CD8-positive, alpha-beta T cell (primary cell): ENCODE measurements at places on chromosomes 5 and 9. TPM values are rescaled to one million over a fixed set of nuclear protein-coding genes. Genes with fewer than 3 reads are reported as not detected.
A peak's percentile ranks its signal among the peaks of the same experiment; 100 is the strongest.

- DNase-seq, result no peak
These were observed 2.8 kb upstream of the ADAMTS12 start for GRCh38 chr5:33894566-33894965.

DNA sequence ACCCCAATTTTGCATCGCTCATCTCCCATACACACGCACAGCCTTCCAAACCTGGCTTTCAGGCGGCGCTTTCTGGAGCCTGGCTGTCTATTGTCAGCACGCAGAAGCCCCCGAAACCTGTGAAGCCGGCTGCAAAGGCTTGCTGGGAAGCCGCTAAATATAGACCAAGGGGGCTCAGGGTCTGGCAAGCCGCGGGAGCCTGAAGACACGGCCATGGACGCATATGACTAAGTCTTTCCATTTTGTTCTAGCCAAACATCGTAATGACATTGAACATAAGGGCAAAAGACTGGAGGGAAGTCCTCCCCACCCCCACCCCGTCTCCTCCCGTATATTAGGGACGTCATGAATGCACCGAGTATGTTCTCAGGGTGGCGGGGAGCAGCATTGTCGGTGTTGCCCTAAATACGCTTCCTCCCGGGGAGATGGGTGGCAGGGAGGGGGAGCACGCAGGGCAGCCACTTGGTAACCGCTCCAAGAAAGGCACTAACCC is 1.1 kb downstream of the CTNND2 start:
- DNase-seq, result peak; percentile 7

DNA sequence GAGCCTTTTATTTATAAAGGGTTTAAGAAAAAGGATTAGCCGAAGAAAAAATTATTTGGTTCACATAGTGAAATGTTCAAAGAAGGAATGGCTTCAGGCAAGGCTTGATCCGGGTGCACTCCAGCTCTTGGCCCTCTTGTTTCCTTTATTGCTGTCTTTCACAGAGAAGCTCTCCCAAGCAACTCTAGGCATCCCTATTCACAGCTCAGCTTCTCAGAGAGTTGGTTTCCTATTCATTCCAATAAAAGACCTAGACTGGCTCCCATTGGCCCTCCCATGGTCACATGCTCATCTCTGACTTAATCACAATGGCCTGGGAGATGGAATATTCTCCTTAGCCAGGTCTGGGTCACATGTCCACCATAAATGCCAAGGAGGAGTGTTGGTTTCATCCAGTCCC is 9.4 kb upstream of the FGFR4 start:
- DNase-seq, result no peak

DNA sequence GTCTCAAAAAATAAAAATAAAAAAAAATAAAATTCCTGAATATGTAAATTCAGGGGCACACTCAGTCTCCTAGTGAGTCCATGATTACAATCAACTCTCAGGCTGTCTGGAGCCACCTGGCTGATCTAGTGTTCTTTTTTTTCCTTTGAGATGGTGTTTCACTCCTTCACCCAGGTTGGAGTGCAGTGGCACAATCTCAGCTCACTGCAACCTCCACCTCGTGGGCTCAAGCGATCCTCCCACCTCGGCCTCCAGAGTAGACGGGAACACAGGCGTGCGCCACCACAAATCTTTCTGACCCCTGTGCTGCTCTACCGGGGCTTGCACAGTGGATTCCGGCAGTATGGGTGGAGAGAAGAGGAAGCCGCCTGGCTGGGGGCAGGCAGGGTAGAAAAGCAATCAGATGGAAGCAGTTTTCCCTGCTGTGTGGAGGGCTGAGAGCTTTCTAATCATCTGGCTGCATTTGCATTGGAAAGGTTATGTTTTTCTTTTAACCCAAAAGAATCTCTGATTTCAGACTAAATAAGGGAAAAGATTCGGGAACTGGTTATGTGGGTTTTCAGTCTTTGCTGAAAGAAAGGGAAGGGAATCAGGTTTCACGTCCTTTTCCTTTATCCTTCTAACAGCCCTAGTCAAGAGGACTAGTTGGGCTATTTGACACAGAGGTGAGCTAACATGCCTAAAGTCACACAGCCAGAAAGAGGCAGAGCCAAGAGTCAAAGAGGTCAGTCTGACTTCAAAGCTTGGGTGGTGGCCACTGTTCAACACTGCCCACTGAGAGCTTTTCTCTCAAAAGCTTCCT is 26.3 kb upstream of the CORO2A start:
- no peak for DNase-seq

MYO10 gene
- not detected for total RNA-seq

SPINK7 gene
- not detected for total RNA-seq
